AG10803 (cell line): ENCODE measurements at places on chromosomes 12 and 14.

- peak; percentile 97 for DNase-seq
These were observed 238.8 kb upstream of the RGS6 start for GRCh38 chr14:71693381-71693780.

DNA sequence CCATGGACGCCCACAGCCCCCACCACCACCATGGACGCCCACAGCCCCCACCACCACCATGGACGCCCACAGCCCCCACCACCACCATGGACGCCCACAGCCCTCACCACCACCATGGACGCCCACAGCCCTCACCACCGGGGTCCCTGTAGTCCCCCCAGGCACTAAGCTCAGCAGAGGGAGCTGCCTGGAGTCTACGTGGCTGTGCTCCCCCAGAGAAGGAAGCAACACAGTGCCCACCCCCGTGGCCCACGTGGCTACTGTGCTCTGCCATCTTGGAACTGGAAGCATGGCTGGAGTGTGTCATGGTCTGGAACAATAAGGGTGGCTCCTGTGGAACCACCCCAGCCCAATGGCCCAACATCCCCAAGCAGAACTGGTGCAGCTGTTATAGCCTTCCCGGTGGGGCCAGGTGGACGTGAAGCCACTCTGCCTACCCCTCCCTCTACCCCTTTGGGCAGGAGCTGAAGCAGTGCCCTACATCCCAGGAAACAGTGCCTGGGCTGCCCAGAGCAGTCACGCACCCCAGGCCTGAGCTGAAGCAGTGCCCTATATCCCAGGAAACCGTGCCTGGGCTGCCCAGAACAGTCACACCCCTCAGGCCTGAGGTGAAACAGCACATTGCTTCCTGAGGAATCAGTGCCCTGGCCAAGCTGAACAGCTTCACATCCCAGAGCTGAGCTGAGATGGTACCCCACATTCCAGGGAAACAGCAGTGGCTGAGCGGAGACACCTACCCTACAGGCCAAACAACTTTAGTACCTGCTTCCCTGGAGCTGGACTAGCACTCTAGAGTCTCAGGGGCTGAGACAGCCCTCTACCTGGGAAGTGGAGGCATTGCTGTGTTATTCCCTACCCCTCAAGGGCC is 9.0 kb upstream of the SFSWAP start:
- no peak for DNase-seq

GRCh38 chr12:99911967-99912366 is 72.8 kb downstream of the ANKS1B start:
- peak; percentile 5 for DNase-seq

DNA sequence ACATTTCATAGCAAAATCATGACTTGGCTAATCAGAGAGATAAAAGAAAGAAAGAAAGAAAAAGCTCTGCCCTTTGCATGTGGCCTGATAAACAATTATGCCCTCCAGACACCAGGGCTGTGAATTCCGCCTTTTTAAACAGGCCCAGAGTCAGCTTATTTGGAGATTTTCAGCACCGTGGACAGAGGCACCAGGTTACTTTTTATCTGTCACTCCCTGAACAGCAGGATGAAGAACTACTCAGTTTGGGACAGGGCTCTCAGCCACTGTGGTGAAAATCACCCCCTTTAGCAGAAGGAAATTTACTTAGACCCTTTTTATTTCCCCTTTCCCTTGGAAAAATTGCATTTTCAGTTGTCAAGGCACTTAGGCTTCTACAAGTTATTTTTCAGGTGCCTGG is 359.9 kb downstream of the NRXN3 start:
- no peak for DNase-seq

DNA sequence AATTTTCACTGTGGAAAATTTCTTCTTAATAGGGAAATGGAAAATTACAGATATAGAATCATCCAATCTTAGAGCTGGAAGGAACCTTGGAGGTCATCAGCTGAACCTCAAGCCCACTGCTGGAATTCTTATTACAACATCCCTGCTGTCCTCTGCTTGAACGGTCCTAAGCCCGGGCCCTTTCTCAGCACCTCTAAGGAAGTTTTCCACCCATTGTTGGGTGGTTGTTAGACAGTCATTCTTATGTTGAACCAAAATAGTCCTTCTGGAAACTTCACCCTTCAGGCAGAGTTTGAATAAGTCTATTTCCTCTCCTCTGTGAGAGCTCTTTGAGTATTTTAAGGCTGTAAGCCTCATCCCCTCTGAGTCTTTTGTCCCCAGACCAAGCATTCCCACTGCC is 70.7 kb downstream of the ZFP36L1 start:
- DNase-seq = no peak

DNA sequence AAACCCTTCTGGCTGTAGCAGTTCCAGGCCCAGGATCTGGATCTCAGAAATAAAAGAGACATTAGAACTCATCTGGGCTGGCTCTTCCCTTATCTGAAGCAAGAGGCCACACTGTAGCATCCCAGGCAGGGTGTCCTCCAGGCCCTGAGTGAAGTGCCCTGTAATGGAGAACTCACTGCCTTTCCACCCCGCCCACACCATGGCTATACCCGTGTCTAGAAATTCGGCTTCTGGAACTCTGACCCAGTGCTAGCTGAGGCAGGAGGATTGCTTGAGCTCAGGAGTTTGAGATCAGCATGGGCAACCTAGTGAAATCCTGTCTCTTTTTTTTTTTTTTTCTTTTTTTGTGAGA is 23.5 kb upstream of the PLEKHG3 start:
- no peak for DNase-seq

GRCh38 chr12:65500091-65500900 is 221.8 kb downstream of the MSRB3 start:
- DNase-seq = peak; percentile 37

DNA sequence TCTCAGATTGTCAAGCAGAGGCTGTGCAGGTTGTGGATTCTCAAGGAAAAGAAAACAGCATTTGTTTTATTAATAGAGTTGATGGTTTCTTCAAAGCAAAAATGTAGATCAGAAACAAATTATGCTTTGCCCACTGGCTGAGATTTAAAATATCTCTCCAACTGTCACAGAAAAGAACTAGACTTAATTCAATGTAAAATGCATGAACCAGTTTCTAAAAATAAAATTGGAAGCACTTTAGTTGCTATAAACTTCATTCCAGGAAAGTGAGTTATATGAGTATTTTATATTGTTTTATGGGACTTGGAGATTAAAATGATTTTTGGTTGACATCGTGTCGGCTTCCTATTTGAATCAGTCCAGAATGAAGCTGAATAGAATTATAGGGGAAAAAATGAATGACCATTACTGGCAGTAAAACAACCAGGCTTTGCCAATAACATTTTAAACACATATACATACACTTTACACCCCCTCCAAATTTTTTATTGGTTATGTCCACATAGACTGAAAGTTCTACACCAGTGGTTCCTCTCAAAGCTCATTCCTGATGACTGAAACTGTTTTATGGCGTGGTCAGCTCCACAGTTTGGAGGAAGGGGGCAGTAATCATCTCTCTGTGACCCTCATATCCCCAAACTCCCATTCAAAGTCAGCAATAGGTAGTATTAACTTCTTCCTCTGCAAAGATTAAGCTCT is 55.5 kb upstream of the DAAM1 start:
- no peak for DNase-seq

GRCh38 chr12:127445581-127446139 is 821.3 kb upstream of the TMEM132C start:
- DNase-seq = no peak

DNA sequence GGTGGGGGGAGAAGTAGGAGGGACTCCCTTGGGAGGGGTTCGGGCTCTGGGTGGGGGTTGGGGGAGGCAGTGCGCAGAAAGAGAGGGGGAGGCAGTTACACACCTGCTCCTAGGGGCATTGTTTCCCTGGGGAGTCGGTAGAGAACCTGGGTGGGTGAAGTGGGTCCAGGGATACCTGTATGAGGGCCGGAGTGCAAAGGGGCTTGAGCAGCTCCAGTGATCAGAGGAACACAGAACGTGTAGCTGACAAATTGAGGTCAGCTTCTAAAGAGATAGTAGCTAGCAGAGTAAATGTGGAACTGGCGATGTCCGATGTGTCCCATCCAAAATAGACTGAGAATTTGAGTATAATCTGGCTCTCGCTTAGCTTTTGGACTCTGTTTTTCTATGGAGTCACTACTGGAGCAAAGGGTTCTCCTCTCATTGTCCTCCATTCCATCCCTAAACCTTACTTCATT is 502 bp downstream of the SMARCD1 start:
- DNase-seq = no peak

DNA sequence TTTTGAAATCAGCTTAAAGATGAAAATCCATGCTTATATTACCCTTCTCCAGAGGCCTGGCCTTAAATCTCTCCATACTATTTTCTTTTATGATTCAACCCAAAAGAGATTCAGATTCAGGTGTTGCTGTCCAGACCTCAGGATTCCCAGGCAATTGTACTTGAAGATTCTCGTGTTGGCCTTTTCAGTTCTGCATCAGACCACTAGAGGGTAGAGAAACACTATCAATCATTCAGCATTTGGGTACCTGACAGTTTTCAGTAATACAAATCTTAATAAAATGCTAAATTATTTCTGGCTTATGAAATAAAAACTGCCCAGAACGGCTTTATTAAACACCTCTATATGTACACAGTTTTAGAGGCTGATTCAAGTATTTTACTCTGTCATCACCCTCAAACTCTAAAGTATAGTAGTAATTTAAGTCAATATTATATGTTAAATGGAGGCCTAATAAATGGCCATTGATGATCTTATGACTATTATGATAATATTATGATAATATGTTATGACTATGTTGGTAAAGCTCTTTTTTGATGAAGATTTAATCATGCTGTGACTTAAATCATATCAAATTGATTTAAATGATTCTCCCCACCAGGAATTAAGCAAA is 301.1 kb downstream of the DUSP6 start:
- DNase-seq = peak; percentile 69

DNA sequence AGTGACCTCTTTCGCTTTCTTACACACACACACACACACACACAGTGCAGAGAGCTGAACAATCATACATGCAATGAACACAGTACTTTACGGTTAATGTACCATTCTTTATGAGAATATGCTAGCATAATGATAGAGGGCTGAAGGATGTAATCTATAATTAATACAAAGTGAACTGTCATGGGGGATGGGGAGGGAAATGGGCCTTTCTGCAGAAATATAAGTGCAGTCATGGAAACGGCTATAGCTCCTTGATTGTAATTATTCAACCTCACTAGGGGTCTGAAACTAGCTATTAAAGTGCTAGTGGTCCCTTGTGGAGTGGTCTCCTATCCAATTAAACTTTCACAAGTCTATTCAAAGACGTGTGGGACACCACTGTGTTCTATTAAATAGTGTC is 443.2 kb upstream of the FOXG1 start:
- DNase-seq = no peak

DNA sequence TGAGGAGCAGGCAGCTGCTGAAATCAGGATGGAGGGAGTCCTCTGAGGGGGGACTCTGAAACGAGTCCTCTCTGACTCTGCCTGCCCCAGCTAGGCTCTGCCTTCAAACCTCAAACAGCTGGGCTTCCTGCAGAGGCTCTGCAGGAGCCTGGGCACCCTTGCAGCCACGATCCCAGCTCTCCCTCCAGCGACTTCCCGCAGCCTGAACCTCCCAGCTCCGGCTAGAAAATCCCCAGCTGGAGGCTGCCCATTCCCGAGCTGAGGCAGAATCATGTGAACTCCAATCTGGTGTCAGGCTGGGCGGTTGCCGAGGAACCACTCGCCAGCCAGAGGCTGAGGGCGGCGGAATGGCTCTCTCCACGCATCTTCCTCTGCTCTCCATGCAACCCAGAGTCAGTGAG is at the start of gene GPR68:
GPR68 (minus strand) TSS at position 204 of the 401 bp plus-strand sequence. CDS start 9,654 bp downstream, outside the sequence.
- DNase-seq = peak; percentile 84

- no peak for DNase-seq
These were observed 33.6 kb upstream of the OR9K2 start for GRCh38 chr12:55092579-55092978.

GRCh38 chr14:47392326-47392725 is 283.1 kb downstream of the MDGA2 start:
- no peak for DNase-seq

GRCh38 chr12:26813812-26814211 is 19.2 kb downstream of the ITPR2 start:
- no peak for DNase-seq

DNA sequence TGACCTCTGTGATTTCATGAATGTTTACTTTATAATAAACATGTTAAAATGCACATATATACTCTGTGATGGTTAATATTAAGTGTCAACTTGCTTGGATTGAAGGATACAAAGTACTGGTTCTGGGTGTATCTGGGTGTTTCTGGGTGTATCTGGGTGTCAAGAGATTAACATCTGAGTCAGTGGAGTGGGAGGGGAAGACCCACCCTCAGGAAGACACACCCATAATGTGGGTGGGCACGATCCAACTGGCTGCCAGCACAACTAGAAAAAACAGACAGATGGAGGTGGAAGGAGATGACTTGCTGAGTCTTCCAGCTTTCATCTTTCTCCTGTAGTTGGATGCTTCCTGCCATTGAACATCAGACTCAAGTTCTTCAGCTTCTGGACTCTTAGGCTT is 11.9 kb downstream of the NUP37 start:
- DNase-seq = no peak

- DNase-seq = peak; percentile 16
These were observed 67.8 kb downstream of the CD163L1 start for GRCh38 chr12:7376196-7376595.

DNA sequence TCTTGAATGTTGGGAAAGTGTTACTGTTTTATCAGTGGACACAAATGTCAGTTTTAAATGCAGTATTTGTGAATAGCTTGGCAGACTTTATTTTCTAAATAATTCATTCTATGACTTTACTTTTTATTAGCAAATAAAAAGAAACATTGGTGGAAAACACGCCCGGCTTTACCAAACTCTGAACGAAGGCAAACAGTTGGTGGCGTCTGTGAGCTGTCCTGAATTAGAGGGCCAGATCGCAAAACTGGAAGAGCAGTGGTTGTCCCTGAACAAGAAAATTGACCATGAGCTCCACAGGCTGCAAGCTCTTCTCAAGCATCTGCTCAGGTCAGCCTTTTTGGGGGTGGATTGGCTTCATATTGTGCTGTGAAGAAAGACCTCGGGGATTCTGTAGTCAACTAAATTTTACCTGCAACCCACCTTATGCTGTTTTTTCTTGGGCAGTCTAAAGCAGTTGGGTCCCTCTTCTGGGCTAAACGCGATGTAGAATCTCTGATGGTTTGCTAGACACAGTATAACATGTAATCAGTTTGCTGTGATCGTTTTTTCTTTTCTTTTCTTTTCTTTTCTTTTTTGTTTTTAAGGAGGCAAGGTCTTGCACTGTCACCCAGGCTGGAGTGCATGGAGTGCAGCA is 156.4 kb downstream of the ESR2 start:
- DNase-seq = peak; percentile 6

DNA sequence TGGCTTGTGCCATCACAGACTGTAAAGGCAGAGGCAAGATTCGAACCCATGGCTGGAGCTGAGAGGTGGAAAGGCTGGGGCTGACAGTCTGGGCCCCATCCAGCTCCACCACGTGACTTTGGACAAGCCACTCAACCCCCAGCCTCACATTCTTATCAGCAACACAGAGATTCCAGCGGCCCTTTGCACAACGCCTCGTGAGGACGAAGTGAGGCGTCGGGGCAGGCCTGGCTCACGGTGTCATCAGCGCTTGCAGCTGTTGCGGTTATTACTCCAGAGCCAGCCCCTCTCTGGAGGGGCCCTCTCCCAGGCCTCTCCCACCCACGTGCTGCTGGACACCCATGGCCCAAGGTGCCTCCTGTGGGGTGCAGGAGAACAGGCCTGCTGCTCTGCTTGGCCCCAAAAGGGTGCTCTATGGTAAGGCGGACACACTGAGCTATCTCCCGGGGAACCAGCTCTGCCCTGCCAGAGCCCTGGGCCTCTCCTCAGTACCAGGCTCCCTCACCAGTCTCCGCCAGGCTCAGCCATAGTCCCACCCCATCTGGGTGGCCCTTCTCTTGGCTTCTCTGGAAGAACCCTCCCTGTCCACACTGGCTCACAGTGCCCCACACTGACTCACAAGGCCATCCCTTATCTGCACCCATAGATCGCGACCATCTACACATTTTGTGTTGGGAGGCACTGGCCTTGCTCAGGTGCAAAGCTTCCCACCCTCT is 21.1 kb downstream of the CHGA start:
- DNase-seq = no peak
